Body of pancreas (tissue), 4 donors: ENCODE measurements at places on chromosomes 7 and 10. TPM values are rescaled to one million over a fixed set of nuclear protein-coding genes. Genes with fewer than 3 reads are reported as not detected.
A peak's percentile ranks its signal among the peaks of the same experiment; 100 is the strongest.

GRCh38 chr10:7243873-7244272 lies 167.0 kb downstream of the SFMBT2 start:
- no peak for DNase-seq
- no peaks in the 10 kb centered on the region for H3K36me3 ChIP-seq
- H3K27me3 ChIP-seq: no peaks in the 10 kb centered on the region
- H3K27ac ChIP-seq: no peak overlapping the region
- H3K4me3 ChIP-seq: no peak overlapping the region

- no peak overlapping the region for H3K4me3 ChIP-seq
- no peaks in the 10 kb centered on the region for H3K36me3 ChIP-seq
- H3K27ac ChIP-seq: peak overlapping the region; percentile 14
- H3K4me1 ChIP-seq: peaks cover 78% of the 10 kb centered on the region
- peak; percentile 82 for DNase-seq
Observed at GRCh38 chr10:109894516-109894915, 28.8 kb downstream of the XPNPEP1 start.

DNA sequence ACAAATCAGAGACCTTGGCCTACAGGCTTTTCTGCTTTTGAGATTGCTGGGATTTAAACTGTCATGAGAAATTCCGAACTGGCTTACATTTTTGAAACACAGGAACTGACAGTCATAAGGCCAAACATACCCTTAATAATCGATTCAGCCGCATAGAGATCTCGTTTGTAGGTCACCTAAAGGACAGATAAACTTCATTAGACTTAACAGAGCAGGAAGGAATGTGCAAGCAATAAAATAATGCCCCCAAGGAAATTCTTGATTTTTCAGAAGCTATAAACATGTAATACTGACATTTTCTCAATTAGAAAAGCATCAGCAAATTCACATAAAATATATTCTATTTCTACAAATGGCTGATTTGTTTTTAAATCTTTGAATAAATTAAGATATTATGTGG lies 120.0 kb downstream of the CRPPA start:
- no peaks in the 10 kb centered on the region for H3K36me3 ChIP-seq
- no peak for DNase-seq
- H3K27me3 ChIP-seq: no peaks in the 10 kb centered on the region
- H3K4me1 ChIP-seq: peaks cover 16% of the 10 kb centered on the region
- no peak overlapping the region for H3K27ac ChIP-seq

DNA sequence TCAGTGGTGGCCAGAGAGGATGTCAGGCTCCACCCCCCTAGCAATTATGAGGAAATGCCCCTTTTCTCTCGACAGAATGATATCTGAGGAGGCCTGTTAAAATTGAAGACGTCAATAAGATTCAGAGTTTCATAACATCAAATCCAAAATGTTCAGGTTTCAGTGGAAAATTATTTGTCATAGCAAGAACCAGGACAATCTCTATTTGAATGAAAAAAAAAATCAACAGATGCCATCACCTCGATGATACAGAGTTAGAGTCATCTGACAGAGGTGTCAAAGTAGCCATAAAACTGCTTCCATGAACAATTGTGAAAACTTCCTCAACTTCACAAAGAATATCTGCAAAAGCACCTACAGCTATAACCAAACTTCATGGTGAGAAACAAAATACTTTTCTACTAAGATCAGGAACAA lies 7.7 kb downstream of the TMEM273 start:
- H3K4me3 ChIP-seq: no peak overlapping the region
- no peak for DNase-seq
- no peaks in the 10 kb centered on the region for H3K4me1 ChIP-seq
- H3K27ac ChIP-seq: no peak overlapping the region

DNA sequence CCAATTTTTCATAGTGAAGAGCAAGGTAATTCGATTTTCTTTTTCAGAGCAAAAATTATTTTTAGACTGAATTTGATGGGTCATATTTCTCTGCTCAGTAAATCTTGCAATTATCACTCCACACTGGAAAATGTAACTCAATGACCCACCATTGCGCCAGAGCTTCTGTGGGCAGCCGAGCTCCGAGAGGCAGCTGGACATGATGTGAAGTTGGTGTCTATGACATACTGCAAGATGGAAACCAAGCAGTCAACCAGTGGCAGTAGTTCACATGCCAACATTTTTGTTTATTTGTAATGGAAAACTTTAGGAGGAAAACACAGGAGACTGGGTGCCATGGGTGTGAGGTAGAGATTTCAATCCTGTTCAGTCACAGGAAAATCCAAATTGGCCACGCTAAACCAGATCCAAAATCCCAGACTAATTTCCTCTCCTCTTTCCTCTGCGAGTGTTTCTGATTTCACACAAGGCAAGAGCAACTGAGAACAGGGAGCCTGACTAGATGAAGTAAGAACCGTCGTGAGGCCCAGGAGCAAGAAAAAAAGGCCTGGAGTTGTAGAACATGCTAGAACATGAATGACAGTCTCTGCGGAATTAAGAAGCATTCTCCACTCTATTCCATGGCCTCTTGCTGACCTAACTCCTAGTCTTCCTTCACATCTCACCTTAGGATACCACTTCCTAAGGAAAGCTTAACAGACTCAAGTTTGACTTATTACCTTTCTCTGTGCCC lies 39.3 kb downstream of the CALD1 start:
- H3K4me3 ChIP-seq: no peak overlapping the region
- H3K4me1 ChIP-seq: no peaks in the 10 kb centered on the region
- H3K36me3 ChIP-seq: no peaks in the 10 kb centered on the region
- no peak overlapping the region for H3K27ac ChIP-seq
- no peak for DNase-seq

- no peak overlapping the region for H3K4me3 ChIP-seq
- H3K4me1 ChIP-seq: no peaks in the 10 kb centered on the region
- no peaks in the 10 kb centered on the region for H3K27me3 ChIP-seq
- no peaks in the 10 kb centered on the region for H3K36me3 ChIP-seq
- H3K27ac ChIP-seq: no peak overlapping the region
Observed at GRCh38 chr10:123795846-123796590, 95.6 kb downstream of the CPXM2 start.

DNA sequence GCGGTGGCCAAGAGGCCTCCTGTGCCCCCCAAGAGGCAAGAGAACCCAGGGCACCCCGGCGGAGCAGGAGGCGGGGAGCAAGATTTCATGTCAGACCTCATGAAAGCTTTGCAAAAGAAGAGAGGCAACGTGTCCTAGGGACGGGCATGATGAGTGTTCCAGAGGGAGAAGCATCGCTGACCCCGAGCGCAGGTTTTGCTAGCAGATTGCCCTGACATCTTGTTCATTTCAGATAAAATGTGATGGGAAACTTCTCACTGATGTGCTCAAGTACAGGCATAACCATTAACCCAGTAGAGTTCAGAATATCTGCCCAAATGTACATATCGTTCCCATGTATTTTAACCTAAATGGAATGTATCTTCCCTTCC lies 129.2 kb downstream of the APBB1IP start:
- no peak overlapping the region for H3K27ac ChIP-seq
- H3K27me3 ChIP-seq: no peaks in the 10 kb centered on the region
- no peak for DNase-seq

DNA sequence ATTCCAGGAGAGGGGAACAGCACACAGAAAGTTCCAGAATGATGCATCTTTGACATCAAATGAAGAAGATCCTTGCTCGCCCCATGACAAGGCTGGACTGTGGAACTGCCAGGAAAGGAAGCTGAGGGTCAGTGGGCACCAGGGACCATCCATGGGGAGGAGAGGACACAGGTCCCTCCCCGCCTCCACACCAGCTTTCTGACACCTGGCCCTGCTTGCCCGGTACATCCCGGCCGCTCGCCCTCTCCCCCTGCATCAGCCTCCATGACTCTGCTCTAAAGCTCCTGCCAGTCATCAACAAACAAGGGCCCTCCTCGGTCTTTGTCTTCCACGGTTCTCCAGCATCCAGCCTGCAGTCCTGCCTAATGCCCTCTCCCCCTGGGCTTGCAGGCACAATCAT lies 222.3 kb downstream of the GRID1 start:
- H3K4me1 ChIP-seq: no peaks in the 10 kb centered on the region
- H3K27me3 ChIP-seq: no peaks in the 10 kb centered on the region
- no peaks in the 10 kb centered on the region for H3K36me3 ChIP-seq
- H3K27ac ChIP-seq: no peak overlapping the region
- no peak overlapping the region for H3K4me3 ChIP-seq

DNA sequence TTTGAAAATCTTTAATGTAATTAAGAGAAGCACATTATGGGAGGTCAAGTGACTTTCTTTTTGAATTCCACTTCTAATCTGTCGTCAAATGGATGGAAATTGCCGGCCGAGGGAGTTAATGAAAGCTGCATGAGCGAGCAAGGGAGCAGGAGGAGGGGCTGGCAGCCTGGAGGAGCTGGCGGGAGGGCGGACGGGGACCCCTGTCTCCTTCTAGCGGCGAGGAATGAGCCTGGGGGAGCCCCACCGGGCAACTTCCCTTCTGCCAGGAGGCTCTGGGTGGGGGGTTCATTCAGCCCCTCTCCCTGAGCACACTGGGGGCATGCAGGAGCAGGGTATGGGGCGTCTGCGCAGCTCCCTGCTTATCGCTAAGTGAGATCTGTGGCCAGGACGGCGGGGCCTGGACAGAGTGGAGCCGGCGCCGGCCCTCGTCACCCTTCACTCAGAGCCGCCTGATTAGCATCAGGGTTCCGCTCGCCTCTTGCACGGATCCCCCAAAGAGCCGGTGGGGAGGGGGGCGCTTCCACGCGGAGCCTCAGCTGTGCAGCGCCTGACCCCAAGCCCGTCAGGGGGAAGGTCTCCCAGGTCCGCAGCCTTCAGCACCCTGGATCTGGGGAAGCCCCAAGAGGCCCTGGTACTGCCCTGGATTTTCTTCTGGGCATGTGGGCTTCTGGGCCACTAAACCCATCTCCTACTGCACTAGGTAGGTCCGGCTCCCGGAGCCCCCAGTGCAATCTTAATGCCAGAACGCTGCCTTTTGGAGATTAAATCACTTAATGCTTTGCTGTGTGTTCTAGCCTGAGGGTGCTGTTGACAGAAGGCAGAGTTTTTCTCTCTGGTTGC lies 680.8 kb downstream of the LRMDA start:
- no peak overlapping the region for H3K27ac ChIP-seq
- no peaks in the 10 kb centered on the region for H3K36me3 ChIP-seq
- no peak overlapping the region for H3K4me3 ChIP-seq
- H3K4me1 ChIP-seq: peaks cover 7% of the 10 kb centered on the region
- H3K27me3 ChIP-seq: no peaks in the 10 kb centered on the region
- DNase-seq: no peak

Gene HMX3
- not detected for total RNA-seq

GRCh38 chr7:123314886-123315285 lies 115.1 kb upstream of the SLC13A1 start:
- H3K27me3 ChIP-seq: no peaks in the 10 kb centered on the region
- no peak overlapping the region for H3K4me3 ChIP-seq
- no peak for DNase-seq
- H3K27ac ChIP-seq: no peak overlapping the region
- no peaks in the 10 kb centered on the region for H3K4me1 ChIP-seq

DNA sequence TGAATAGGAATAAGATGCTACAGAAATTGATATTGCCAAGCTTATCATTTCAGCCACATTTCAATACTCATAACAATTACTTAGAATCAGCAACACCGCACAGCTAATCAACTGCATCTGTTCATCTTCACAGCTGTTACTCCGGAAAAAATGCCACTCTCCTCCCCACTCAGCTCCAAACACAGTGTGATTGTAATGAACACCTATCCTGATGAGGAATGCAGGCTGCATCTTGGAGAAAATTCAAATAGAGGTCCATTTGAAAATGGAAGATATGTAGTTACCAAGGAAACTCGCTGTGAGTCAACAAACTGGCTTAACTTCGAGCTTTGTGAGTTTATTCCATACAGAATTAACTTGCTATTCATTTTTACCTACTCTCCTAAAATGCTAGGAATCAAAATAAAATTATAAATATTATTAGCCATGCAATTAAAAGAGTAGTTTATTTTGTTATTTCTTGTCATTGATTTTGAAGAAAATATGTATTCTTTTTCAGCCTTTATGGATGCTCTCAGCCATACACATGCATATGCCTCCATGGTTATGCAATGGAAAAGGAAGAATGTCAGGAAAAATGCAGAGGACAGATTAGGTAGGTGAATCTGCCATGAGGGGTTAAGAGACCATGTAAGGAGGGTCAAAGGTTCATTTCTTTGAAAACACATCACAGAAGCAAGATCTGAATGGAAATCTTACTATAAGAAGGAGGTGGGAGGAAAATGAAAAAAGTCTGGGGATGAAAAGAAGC lies 267.2 kb downstream of the POM121L12 start:
- H3K27ac ChIP-seq: no peak overlapping the region
- no peaks in the 10 kb centered on the region for H3K36me3 ChIP-seq
- DNase-seq: no peak
- no peaks in the 10 kb centered on the region for H3K4me1 ChIP-seq
- no peak overlapping the region for H3K4me3 ChIP-seq

GRCh38 chr7:127905491-127906330 lies 125.5 kb downstream of the LRRC4 start:
- DNase-seq: no peak
- H3K4me3 ChIP-seq: no peak overlapping the region
- no peak overlapping the region for H3K27ac ChIP-seq

DNA sequence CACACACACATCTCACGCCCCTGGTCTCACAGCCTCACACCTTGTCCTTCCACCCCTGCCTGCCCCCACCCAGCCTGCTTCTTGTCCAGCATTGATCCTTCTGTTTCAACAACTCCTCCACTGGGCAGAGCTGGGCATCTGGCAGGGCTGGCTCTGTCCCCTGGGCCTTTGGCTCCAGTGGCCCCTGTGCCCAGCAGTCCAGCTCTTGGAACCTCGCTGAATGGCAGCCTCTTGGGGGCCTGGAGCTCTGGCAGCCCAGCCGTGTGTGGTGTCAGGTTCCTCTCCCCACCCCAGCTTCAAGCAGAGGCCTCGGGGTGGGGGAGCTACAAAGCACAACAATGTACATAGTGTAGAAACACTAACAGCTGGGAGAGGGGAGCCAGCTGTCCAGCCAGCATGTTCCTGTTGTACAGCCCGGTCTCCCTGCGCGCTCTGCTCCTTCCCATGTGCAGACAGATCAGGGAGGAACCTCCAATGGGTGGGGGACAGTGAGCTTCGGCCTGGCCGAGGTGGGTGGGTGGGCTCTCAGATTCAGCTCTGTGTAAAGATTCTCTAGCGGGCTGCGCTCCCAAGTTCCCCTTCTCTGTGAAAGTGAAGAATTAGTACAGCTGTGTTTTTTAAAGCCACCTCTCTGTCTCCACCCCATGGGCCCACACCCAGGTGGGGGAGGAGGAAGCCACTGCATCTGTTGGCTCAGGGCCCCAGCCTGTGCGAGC lies 19.4 kb downstream of the ZMIZ2 start:
- peak overlapping the region; percentile 86 for H3K27ac ChIP-seq
- H3K36me3 ChIP-seq: peaks cover 12% of the 10 kb centered on the region
- no peaks in the 10 kb centered on the region for H3K27me3 ChIP-seq
- DNase-seq: peak; percentile 91
- H3K4me1 ChIP-seq: peaks cover 41% of the 10 kb centered on the region

DNA sequence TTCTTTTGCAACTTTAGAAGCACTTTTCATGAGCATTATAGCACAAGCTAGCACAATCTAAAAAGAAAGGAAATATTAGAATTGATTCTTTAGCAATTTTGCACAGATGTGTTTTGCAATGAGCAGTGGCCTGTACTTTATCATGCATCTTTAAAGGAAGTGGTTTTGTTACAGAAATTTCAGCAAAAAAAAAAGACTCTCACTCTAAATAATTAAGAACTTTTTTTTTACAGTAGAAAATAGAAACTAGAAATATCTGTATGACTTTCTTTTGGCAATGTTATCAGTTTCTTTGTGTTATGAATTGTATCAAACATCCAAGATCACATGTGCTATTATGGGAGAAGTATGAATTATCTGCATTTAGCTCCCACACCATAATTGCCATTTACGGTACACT lies 195.7 kb upstream of the KLF6 start:
- H3K4me3 ChIP-seq: no peak overlapping the region
- no peaks in the 10 kb centered on the region for H3K27me3 ChIP-seq
- no peak for DNase-seq
- no peak overlapping the region for H3K27ac ChIP-seq
- H3K4me1 ChIP-seq: no peaks in the 10 kb centered on the region

Gene TBC1D12
- 11.9 TPM for total RNA-seq
